Panc1 (cell line): ENCODE measurements at places on chromosomes 1 and 21. TPM values are rescaled to one million over a fixed set of nuclear protein-coding genes. Genes with fewer than 3 reads are reported as not detected.

DNA sequence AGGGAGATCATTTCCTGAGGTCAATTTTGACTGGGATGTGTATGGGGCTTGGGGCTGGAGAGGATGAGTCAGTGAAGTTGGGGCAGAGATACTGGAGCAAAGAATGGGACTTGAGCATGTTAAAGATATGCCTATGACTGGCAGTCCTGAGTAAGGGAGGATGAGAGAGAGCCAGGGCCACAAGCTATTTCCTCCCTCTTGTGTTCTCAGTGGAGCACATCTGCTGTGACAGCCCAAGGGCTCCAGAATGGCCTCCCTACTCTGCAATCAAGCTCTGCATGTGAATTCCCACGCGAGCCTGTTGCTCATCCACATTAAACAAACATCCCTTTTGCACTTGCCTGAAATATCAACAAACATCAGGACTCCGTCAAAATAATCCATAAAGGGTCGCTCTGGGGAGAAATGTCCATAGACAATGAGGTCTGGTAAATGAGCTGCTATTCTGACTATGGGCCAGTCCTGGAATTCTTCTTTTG is 9.2 kb downstream of the ADCY10 start:
- DNase-seq: no peak

AXDND1 gene
- 0.31 TPM for total RNA-seq

CA6 gene
- not detected for total RNA-seq

TCHHL1 gene
- not detected for total RNA-seq

DNA sequence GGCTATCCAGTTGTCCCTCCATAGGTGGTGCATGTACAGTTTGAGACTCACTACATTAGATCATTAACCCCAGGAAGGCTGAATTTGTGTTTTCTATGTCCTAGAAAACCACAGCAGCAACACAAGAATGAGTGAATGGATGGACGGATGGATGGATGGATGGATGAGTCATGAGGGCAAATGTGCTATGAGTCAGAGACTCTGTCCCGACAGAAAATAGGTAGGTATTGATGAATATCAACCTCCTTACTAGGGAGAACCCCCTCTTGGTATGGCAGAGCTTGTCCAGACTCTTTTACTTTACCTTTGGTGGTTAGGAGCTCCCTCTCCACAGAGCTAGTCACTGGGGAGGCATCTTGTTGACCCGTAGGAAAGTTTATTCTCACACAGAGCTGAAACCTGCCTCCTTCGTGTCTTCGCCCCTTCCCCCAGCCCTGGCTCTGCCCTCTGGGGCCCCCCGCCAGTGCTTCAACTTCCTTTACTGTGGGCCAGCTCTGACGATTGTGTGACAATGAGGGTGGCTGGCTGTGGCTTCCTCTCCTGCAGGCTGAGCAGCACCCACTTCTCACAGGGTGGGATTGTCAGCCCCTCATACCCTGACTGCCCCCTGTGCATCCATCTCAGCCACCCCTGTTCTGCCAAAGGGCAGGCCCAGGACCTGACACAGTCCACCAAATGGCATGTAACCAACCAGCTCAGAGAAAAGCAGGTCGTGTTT is 145.2 kb downstream of the FOXD2 start:
- DNase-seq: no peak

SYPL2 gene
- total RNA-seq: 0.74 TPM

CELA3A gene
- total RNA-seq: 5.9 TPM

DNA sequence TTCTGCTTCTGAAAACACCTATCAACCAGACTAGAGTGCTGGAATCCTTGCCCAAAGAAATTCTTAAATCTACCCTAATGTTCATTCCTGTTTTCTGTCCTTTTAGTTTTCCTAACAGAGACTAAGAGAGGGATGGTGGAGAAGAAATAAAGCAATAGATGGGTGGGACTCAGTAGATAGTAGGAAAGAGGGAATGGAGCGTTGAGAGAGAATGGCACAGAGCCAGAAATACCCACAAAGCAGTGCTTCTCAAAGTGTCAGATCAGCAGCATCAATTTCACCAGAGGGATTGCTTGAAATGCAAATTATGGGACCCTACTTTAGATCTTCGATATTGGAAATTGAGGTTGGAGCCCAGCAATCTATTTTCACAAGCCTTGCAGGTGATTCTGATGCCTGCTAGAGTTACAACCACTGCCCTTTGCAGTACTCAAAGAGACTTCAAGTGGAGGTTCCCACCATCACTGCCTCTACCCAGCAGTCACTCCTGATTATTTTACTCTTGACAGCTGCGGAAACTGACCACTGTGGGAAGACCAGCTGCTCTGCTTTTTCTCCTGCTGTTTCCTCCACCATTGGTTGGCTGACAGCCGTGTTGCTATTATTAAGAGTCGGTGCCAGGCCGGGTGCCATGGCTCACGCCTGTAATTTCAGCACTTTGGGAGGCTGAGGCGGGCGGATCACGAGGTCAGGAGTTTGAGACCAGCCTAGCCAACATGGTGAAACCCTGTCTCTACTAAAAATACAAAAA is 11.4 kb upstream of the PRPF3 start:
- DNase-seq: no peak

DNA sequence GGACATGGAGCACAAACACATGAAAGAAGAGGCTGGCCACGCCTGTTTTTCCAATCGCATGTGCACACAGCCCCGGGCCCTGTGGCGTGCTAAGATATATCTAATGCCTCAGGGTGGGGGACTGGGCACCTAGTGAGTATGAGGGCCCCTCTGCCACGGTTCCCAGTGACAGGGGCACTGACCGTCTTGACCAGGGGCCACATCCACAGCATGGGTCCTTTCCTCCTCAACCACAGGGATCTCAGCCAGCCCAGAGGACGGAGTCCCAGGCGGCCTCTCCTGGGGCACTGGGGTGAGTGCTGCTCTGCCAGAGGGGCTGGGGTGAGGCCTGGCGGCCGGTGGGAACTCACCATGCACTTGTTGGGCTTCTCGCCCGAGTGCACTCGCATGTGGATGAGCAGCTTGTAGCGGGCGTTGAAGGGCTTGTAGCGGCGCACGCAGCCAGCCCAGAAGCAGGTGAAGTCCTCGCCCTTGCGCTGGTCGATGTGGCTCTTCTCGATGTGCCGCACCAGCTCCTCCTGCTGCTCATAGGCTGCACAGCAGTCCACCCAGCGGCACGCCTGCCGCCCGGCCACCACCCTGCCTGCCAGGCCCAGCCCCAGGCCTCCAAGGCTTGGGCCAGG is 134.7 kb downstream of the DMRTB1 start:
- DNase-seq: no peak

DNA sequence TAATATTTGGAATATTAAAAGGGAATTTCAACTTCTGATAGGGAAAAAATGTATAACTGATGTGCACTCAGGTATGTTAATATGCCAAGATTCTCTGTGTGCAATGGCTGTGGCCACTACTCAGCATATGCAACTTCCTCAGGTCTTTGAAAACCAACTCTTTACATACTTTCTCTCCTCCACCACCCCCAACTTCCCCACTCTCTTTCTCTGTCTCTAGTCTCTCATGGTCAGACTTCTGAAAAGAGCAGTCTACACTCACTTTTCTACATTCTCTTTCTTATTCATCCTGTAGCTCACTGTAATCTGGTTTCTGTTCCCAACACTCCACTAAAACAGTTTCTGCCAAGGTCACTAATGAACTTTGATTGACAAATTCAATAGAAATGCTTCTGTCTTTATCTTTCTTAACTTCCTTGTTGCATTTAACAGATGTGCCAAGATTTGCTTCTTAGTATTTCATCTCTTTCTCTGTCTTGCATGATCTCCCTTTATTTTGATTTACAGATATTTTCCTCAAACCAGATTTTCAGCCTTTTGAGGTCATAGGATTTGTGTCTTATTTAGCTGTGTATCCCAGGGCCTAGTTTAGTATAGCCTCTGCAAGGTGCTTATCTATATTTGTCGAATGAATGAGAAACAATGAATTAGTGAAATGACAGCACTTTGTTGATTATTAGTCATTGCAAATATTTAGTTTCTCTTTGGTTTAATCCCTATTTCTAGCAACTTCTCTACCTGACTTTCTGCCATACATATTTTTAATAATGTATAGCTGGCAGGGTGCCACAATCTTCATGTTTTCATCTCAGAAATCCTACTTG is 168.9 kb downstream of the LMO4 start:
- no peak for DNase-seq

- no peak for DNase-seq
Measured at GRCh38 chr1:67211589-67212563, 45.6 kb downstream of the IL23R start.

RNF186 gene
- not detected for total RNA-seq

GRCh38 chr1:44812822-44813543 is 4.7 kb downstream of the BTBD19 start:
- DNase-seq: no peak
